SJCRH30 (cell line): ENCODE measurements at places on chromosomes 5 and 9. TPM values are rescaled to one million over a fixed set of nuclear protein-coding genes. Genes with fewer than 3 reads are reported as not detected.

PCA3 gene
- total RNA-seq = 0.35 and 0.59 TPM in 2 replicates

MARCOL gene
- not detected in 2 replicates for total RNA-seq

DNA sequence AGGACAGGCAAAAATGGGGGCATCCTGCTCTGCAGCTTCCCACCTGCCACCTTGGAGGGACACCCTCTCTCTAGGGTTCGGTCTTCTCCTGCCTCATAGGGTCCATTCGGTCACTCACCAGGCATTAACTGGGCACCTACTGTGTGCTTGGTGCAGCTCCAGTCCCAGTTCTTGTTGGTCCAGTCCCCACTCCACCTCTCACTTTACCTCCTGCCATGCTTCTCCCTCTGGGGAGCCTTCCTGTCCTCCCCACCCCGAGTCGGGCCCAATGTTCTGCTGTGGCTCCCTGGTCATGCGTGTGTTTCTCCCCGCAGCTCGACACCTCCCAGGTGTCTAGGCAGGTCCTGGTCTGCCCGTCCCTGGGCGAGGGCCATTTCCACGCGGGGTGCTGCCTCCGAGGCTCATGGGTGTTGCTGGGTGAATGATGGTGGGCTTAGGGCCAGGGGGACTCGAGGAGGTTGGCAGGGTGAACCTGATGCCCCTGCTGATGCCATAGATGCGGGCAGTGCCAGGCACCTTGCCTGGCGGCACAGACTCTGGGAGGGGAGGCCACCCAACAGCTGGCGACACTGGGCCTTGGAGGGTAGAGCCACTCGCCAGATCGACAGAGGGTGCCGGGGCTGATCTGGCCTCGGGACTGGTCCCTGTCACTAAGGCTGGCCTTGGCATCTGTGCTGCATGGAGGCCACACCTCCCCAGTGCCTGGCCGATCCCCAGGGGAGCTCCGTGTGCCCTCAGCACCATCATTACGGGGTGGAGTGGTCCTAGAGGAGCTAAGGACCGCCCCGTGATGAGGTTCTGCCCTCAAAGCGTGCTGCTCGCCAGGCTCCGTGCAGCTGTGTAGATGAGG is 66.0 kb upstream of the RNU6ATAC start:
- DNase-seq = no peak
- H3K36me3 ChIP-seq = no peaks in the 10 kb centered on the region
- peaks cover 81% of the 10 kb centered on the region for H3K27me3 ChIP-seq
- H3K4me1 ChIP-seq = no peaks in the 10 kb centered on the region
- H3K27ac ChIP-seq = no peak overlapping the region

- peaks cover 27% of the 10 kb centered on the region for H3K4me1 ChIP-seq
- peak overlapping the region; percentile 15; the same call in 1 of the 2 replicates for H3K27ac ChIP-seq
- DNase-seq = peak; percentile 83
- H3K27me3 ChIP-seq = no peaks in the 10 kb centered on the region
- no peak overlapping the region for H3K4me3 ChIP-seq
Observed at GRCh38 chr5:112634796-112635195, 102.9 kb upstream of the APC start.

DNA sequence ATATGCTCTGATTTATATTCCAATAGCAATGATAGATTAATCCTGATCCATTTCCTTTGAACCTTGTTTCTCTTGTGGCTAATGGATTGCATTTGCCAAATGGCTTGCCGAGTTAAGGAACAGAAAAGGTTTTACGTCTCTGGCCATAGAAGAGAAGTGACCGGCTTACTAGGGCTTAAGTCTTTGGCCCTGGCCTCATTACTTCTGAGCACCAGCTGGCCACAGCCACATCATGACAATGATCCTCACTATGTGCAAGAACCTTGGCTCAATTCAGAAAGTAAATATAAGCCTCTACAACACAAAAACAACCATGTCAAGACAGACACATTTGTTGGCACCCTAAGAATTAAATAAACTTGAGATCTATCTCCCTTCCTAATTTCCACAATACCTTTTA is 46.1 kb downstream of the ZNF608 start:
- no peaks in the 10 kb centered on the region for H3K36me3 ChIP-seq
- H3K4me3 ChIP-seq = no peak overlapping the region
- H3K4me1 ChIP-seq = peaks cover 29% of the 10 kb centered on the region
- no peak for DNase-seq

GRCh38 chr5:142806841-142807267 is 36.7 kb downstream of the ARHGAP26 start:
- H3K4me3 ChIP-seq = no peak overlapping the region
- H3K36me3 ChIP-seq = no peaks in the 10 kb centered on the region
